ENCODE measurements at places on chromosomes 1 and 21.

DNA sequence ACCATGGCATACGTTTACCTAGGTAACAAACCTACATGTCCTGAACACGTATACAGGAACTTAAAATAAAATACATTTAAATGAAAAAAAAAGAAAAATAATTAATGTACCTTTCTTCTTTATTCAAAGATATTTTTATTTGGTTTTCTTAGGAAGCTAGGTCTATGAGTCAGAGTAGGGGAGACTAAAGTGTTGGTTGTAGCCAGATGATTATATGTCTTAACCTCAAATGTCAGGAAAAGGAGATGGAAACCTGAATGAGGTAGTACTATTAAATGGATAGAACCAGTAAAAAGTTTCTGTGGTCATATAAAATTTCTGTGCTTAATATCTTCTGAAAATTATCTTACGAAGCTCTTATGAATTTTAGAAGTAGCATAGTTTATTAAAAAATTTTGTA is 275.8 kb downstream of the KCTD3 start:
- no peak for DNase-seq

DNA sequence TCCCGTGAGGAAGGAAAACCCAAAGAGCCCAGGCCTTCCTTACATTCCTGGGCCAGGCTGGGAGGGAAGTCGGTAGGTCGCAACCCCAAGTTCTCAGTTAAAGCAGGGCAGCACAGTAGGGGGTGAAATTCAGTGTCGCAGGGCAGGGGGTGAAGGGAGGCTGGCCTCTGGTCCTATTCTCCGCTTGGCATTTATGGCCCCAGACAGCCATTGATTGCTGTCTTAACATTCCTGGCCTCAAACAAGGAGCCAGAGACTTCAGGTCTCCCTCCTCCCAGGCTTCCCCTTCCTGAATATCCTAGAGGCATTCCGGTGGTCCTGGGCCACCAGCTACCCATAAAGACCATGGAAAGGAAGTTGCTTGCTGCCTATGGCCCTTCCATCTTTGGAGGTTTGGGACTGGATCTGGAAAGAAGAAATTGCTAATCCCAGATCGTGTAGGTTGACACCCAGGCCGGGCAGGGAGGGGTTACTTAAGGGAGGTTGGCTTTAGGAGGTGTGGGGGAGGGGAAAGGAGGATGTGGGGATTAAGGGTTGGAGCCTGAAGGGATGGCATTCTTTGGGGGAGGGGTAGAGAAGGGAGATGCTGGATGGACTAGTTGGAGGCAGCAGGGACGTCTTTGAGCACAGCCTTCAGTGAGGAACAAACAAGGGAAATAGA is 1.7 kb downstream of the LIN28A start:
- DNase-seq = no peak

- DNase-seq = no peak
Observed at GRCh38 chr1:109487261-109487660, 3.6 kb downstream of the ATXN7L2 start.

DNA sequence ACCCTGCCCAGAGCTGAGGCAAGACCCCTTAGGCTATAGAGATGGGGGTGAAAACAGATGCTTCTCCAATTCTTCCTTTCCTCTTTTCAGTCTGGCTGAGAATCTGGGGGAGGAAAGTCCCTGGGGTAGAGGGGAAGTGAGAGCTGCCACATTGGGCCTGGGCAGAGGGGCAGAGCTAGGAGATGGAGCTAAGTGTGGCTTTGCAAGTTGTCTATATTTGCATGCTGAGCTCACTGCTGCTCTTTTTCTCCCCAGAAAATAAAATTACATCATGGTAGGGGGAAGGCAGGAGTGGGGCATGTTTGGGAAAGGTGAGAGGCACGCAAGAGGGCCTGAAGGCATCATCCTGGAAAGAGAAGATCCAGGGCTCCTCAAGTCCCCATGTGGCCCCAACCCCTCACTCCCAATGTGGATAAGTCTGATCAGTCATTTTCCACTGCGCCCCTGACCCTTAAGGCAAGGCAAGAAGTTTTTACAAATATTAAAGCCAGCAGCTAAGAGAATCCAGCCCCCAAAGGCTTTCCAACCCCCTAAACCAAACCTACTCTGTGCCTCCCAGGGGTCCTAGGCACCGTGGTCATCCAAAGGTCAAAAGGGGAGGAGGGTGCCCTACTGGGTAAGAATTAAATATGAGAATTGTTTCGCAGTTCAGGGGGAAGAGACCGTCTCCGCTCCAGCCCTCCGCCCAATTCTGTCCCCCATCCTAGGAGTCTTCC is 500 bp upstream of the PEA15 start:
- DNase-seq = no peak

- no peak for DNase-seq
Observed at GRCh38 chr1:149849947-149850360, 49.4 kb upstream of the BOLA1 start.

- DNase-seq = no peak
Observed at GRCh38 chr1:169964206-169964605, 70.5 kb upstream of the SCYL3 start.

- DNase-seq = no peak
Observed at GRCh38 chr1:231927431-231927830, 300.8 kb downstream of the DISC1 start.

DNA sequence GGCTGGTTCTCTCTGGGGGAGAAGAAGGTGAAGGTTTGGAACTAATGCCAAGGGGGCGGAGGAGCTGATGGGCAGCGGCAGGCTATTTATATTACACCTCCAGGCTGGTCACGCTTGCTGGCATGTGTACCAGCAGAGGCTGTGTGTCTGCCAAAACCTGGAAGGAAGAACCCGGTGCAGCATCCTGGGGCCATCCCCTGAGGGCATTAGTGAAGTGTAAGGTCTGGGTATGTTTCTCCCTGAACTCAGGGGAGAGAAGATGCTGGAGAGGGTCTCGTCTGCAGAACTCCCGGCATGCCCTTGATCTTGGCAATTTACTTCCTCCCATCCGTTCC is 5.3 kb downstream of the DISP3 start:
- no peak for DNase-seq
